ENCODE measurements at places on chromosomes 7 and 10. TPM values are rescaled to one million over a fixed set of nuclear protein-coding genes. Genes with fewer than 3 reads are reported as not detected.

DNA sequence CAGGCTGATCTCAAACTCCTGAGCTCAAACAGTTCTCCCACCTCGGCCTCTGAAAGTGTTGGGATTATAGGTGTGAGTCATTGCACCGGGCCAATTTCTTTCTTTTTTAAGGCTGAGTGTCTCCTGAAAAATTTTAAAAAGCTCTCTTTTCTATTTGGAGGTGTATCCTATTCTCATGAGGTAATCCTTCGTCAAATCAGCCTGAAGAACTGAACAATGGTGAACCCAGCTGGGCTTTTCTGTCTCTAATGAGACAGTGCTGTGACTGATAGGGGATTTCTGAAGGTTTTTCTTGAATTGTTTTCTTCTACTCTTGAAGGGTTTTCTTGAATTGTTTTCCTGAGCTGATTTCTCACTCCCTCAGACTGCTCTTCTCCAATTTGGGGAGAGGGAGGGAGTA is 30.9 kb upstream of the CALU start:
- no peaks in the 10 kb centered on the region for H3K36me3 ChIP-seq
- H3K27me3 ChIP-seq = no peaks in the 10 kb centered on the region
- H3K4me3 ChIP-seq = no peak overlapping the region
- no peak for DNase-seq
- peaks cover 8% of the 10 kb centered on the region for H3K4me1 ChIP-seq

GRCh38 chr10:108632144-108632543 is 1291.2 kb downstream of the XPNPEP1 start:
- H3K4me1 ChIP-seq = no peaks in the 10 kb centered on the region
- DNase-seq = no peak
- no peak overlapping the region for H3K27ac ChIP-seq
- no peaks in the 10 kb centered on the region for H3K27me3 ChIP-seq
- H3K36me3 ChIP-seq = no peaks in the 10 kb centered on the region
- H3K4me3 ChIP-seq = no peak overlapping the region

DNA sequence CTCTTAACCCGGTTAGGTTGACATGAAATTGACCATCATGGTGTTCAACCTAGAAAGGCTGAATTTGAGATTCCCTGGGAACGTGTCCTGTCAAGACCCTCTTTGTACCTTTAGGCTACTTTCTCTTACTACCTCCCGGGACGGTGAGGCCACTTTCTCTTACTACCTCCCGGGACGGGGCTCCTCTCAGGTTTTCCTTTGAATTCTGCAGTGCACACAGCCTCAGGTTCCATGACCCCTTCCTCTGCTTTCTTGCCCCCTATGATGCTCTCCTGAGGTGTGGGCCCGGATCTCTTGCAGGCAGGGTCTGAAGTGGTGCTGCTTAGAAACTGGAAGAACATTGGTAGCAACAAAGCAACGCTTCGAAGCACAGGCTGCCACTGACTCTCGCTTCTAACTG is 155.3 kb downstream of the CAMK1D start:
- H3K4me1 ChIP-seq = peaks cover 10% of the 10 kb centered on the region
- no peaks in the 10 kb centered on the region for H3K27me3 ChIP-seq
- H3K4me3 ChIP-seq = no peak overlapping the region

- no peaks in the 10 kb centered on the region for H3K36me3 ChIP-seq
- no peaks in the 10 kb centered on the region for H3K4me1 ChIP-seq
- no peak overlapping the region for H3K4me3 ChIP-seq
- no peak for DNase-seq
- H3K27ac ChIP-seq = no peak overlapping the region
- no peaks in the 10 kb centered on the region for H3K27me3 ChIP-seq
These were observed 8.4 kb downstream of the P4HA1 start for GRCh38 chr10:73088304-73088703.

DNA sequence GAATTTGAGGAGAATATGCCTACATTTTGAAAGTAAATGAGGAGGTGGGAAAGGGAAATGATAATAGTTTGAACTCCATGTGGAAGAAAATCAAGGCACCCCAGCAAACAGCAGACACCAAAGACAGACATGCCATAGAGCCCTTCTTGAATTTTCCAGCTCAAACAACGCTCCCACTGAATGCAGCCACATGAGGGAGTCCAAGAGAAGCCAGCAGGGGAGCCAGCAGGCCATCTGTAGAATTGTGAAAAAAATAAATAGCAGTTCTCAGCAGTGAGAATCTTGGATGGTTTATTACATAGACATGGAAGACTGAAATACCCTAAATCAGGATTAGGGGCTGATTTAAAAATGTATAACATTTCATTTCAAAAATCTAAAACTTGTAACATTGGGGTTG is 1567.3 kb upstream of the LRRTM3 start:
- H3K4me1 ChIP-seq = no peaks in the 10 kb centered on the region
- DNase-seq = no peak
- H3K27me3 ChIP-seq = no peaks in the 10 kb centered on the region
- no peak overlapping the region for H3K4me3 ChIP-seq
- H3K27ac ChIP-seq = no peak overlapping the region
- no peaks in the 10 kb centered on the region for H3K36me3 ChIP-seq

GRCh38 chr7:148915211-148915610 is 31.1 kb upstream of the EZH2 start:
- no peaks in the 10 kb centered on the region for H3K4me1 ChIP-seq
- DNase-seq = no peak
- H3K27me3 ChIP-seq = no peaks in the 10 kb centered on the region
- H3K4me3 ChIP-seq = no peak overlapping the region

Gene ABCB4
- total RNA-seq = 15.0 TPM

Gene TUBB8
- 0.28 TPM for total RNA-seq

Gene TCERG1L
- not detected for total RNA-seq
